ENCODE measurements at places on chromosomes 3 and 15. TPM values are rescaled to one million over a fixed set of nuclear protein-coding genes. Genes with fewer than 3 reads are reported as not detected.

Gene FRMD5
- 1.5 TPM for total RNA-seq

Gene NMNAT3
- total RNA-seq: 0.87 TPM

Gene CD200
- total RNA-seq: 3.1 TPM

Gene ALG1L2
- total RNA-seq: not detected

Gene GOLGA6L9
- 0.60 TPM for total RNA-seq

Gene KLHL40
- total RNA-seq: not detected

Gene ZNF619
- 5.8 TPM for total RNA-seq

GRCh38 chr15:100463515-100463914 lies 65.2 kb downstream of the CERS3 start:
- no peak for DNase-seq

- peak; percentile 22 for DNase-seq
These were observed 2.8 kb downstream of the CHD2 start for GRCh38 chr15:92902737-92903593.

DNA sequence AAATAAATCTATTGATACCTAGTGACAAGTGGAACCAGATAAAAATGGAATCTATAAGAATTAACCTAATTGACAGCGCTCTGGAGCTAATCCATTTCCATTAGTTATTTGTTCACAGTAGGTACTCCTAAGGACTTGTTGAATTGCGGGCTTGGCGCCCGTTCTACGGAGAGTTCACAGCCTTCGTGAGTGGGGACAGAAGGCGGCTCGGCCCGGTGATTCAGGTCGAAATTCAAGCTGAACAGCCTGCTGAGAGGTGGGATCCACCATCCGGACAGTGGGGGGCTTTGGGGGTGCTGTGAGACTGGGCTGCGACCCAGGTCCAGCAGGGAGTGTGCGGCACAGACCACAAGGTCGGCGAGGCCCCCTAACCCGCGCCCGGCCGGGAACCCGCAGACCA lies 779 bp upstream of the CTNNB1 start:
- DNase-seq: peak; percentile 26

DNA sequence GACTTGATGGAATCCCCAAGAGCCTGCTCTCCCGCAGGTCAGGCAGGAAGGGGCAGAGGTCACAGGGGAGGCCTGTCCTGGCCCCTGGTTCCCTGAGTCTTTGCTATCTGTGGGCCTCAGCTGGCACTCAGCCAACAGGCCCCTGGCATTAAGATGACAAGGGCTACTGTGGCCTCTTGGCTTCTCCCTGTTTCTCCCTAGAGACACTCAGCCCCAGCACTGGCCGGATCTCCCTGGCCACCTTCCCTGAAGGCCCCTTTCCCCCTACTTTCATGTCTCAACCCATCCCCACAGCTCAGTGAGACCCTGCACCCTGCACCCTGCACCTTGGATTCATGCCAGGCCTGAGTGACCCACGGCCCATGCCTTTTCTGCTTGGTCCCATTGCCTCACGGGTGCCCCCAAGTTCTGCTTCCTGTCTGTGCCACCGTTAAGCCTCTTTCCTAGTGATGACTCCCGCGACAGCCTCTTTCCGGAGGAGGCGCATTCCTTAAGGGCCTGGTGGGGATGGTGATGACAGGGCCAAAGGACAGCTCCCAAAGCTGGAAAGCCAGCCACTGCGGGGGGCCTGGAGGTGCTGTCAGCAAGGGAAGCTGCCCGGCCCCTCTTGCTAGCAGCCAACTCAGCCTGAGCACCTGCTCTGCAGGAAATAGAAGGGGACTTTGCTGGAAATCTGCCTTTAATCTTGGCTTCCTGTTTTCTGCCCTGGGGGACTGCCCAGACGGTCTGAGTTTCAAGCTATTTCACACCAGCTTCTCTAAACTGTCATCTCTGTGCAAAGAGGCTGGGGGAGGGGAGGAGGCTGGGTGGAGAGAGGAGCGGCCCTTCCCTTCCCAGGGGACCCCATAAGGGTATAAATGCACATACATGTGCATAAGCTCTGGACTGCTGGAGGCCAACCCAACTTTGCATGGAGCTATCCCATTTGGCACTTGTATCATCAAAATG lies 4.8 kb upstream of the CSK start:
- DNase-seq: no peak

DNA sequence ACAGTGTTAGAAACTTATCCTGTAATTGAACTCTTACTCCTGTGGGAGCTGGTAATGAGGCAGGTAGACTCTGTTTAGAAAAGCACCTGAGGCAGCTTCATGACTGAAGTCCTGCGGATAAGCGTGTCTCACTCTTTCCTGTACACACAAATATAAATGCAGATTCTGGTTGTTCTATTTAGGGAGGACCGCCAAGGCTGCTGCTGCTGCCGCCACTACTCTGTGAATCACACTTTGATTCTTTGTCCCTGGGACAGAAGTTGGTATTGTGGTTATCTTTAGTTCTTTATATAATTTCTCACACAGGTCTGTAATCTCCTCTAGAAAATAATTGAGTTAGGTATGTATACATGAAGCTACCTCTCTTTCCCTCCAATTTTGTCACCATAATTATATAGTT lies 3.6 kb downstream of the LSAMP start:
- DNase-seq: no peak

- DNase-seq: no peak
These were observed 145.1 kb downstream of the NFKBIZ start for GRCh38 chr3:101994386-101994785.

DNA sequence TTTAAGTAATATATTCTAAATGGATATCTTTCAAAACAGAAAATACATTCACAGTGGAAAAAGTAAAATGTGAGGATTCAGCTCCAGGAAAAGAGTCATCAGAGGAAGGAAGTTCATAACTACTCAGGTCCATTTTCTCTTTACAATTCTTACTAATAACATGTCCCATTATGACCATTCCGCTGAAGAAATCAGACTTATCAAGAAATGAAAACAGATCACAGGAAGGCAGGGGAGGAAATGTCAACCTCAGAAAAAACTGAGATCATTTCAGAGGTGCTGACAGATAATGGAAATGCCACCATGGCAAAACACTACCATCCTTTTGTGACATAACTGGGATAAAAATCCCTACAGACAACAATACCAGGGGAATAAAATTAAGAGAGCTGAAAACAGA lies 139.5 kb downstream of the MAGI1 start:
- peak; percentile 58 for DNase-seq

DNA sequence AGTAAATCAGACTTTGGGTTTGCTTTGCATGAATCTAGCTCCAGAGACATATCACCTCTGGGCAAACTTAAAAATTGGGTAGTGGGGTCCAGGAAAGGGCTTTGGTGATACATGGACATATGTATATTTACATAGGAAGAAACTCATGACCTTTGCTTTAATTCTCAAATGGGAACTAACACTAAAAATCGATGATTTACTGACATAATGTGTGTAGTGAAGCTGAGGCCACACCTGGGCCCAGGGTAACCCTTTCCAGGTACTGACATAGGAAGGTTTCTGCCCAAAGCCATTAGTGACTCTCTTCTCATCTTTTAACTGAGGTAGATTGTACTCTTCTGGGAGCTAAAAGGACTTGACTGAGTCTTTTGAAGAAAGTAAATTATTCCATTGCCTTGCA lies 411.2 kb upstream of the TBL1XR1 start:
- no peak for DNase-seq

DNA sequence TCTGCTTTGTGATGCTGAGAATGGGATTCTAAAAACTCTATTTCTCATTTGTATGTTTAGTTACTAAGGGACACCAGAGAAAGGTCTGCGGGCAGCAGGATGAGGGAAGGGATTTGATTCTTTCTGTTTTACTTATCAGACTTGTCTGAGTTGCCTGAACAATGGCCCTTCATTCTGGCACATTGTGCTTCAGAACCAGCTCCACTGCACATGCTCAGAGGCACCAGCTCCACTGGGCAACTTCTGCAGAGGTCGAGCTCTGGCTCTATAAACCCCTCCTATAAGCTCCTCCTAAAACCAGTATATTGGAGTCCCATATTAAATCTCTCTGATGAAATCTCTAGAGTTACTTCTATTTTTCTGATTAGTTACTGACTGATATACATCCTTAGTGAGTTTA lies 453.2 kb upstream of the CDIN1 start:
- no peak for DNase-seq

- DNase-seq: no peak
These were observed 1.8 kb upstream of the LARP6 start for GRCh38 chr15:70855764-70856163.

GRCh38 chr15:59349680-59350420 lies 22.8 kb downstream of the MYO1E start:
- DNase-seq: peak; percentile 94

DNA sequence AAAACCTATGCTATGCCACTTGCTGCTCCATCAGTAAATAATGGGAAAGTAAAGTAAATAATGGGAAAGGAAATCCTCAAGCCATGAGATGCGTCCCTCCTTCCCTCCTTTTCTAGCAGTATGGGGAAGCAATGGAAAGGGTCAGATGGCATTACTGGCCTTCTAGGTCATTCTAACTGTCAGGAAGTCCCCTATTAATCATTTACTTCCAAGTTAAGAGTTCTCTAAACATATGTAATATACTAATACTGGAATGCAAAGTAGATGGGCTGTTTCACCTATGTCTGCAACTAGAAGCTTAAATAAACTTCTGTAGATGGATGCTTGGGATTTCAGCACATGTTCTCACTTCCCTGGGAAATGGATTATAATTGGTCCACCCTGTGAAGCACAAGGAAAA lies 55.9 kb downstream of the MDFIC2 start:
- DNase-seq: no peak

- peak; percentile 32 for DNase-seq
These were observed 103.6 kb upstream of the CTNNB1 start for GRCh38 chr3:41095702-41096101.

- DNase-seq: no peak
These were observed 76.6 kb downstream of the C3orf70 start for GRCh38 chr3:185076219-185076618.

DNA sequence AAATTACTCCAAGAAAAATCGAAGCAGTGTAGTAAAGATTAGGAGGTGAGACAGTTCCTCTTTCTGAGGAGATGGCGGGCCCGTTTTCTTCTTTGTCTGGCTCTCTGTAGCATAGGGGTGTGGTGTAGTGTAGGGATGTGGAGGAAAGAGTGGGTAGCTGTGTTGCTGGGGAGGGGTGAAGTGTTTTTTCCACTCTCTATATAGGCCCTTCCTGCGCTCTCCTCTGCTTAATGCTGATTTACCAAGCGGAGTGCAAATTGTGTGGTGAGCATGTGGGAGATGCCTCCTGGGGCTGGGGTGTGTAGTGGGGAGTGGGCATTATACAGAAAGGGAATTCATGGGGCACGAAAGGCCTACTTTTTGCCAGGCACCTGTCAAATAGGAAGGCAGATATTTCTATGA lies 94.9 kb downstream of the ST6GAL1 start:
- DNase-seq: no peak

GRCh38 chr3:72343078-72343477 lies 505.2 kb downstream of the SHQ1 start:
- peak; percentile 40 for DNase-seq

- no peak for DNase-seq
These were observed 68.0 kb upstream of the SLC6A11 start for GRCh38 chr3:10748040-10748439.

- no peak for DNase-seq
These were observed 87.7 kb downstream of the LSM3 start for GRCh38 chr3:14266361-14266760.

GRCh38 chr15:89095073-89095472 lies 6.8 kb downstream of the ABHD2 start:
- no peak for DNase-seq

DNA sequence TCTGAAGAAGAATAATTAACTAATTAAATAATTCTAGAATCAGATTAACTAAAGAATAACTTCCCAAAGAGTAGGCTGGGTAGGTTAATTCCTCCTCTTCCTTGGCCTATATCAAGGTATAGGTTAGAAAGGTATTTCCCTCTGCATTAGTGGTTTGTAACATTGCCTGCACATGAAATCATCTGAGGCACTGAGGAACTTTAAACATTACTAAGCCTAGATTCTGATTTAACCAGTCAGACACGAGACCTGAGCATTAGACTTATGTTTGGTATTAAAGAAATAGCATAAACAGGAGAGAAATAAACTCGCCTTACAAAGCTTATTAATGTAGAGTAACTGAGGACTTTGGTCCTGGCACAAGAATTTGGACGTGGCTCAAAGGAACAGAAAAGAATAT lies 84.2 kb downstream of the FGF7 start:
- no peak for DNase-seq

- no peak for DNase-seq
These were observed 13.0 kb upstream of the FBLN2 start for GRCh38 chr3:13535905-13536304.

DNA sequence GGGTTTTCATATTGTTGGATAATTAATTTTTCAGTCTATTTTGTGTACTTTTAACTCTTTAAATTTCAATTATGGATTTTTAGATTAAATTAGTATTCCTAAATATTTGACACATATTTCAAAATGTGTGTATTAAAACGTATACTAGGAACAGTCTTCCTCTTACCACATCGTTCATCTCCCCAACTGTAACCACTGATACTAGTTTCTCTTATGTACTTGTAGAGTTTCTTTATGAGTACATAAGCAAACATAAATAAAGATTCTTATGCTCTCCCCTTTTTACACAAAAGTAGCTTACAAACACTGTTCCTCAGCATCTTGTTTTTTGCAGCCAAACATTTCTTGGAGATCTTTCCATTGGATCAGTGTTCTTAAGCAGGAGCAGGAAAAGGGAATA lies 45.9 kb downstream of the CMSS1 start:
- no peak for DNase-seq

DNA sequence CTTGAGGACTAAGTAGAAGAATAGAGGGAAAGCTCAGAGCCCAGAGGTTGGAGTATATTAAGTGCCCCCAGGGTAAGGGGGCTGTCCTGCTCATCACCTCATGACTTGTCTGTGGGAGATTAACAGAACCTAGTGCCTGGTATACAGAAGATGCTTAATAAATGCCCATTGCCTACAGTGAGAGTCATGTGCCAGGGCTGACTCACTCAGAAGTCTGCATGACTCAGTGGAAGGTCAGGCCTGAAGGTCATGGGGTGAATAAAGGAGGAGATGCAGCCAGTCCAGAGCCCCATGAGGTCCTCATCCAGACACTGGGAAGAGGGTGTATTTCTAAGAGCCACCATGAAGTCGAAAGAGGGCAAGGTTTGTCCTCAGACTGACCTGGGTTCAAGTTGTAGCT lies 62.5 kb upstream of the TLE3 start:
- DNase-seq: no peak

- DNase-seq: no peak
These were observed at the start of gene PLXNB1 for GRCh38 chr3:48429960-48430707. Gene PLXNB1, minus strand, starts transcription at chr3:48430086. Its CDS starts 5,475 bp downstream, at chr3:48424611.

Measured in lung microvascular endothelial cell (primary cell).